ENCODE measurements at places on chromosomes 7 and 10.

DNA sequence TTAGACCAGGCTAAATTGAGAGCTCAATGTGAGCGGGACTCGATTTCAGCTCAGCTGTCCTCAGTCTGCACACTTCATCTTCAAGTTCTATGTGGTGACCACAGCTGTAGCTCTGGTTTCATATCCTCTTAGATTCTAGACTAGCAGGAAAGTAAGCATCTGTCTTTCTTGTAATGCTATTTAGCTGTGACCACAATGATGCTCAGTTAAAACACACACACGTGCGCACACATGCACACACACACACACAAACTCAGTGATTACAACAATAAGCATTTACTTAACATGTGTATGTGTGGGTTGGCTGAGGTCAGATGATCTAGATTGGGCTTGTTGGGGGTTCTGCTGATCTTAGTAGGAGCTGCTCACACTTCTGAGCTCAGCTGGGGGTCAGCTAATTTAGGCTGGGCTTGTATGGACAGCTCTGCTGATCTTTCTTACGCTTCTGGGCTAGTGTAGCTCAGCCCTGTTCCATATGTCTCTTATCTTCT is 82.5 kb downstream of the ZNF365 start:
- DNase-seq, result peak; percentile 51

DNA sequence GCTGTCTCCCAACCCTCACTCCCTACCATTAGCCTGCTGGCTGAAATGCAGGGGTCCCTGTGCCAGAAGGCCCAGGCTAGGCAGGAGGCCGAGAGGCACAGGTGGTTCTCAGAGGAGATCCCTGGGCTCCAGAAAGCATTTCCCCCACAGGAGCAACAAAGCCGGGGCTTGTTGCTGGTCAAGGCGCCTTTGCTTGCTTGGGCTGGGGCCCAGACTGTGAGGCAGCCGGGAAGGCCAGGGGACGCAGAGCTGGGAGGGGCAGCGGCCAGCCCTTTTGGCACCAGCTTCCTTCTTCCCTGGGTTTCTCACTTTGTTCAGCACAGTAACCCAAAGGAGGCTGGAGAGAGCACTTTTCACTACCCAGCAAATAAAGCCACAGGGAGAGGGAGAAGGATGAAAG is 48.6 kb downstream of the FBXW4 start:
- DNase-seq, result no peak

GRCh38 chr10:97182288-97182990 is 3.3 kb downstream of the SLIT1 start:
- no peak for DNase-seq

- no peak for DNase-seq
Observed at GRCh38 chr10:43585981-43586729, 11.7 kb upstream of the ZNF239 start.

DNA sequence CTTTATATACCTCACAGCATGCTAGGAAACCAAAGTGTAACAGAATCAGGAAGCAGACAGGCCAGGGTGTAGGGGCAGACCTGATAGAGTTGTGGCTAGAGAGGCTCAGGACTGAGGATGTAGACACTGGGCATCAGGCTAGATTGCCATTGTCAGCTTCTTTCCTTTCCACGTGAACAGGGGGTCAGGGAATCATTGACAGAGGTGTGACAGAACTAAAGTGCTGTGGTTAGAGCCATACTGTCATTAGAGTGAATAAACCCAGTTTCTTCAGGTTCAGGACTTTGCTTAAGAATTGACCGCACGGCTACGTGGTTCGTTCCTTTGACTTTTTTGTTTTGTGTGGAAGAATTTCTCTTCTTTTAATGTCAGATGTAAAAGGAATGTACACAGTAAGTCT is 90.7 kb downstream of the CALD1 start:
- DNase-seq, result no peak
